Tibial nerve (tissue), 4 donors: ENCODE measurements at places on chromosomes 16 and 17. TPM values are rescaled to one million over a fixed set of nuclear protein-coding genes. Genes with fewer than 3 reads are reported as not detected.

Gene TBC1D3C
- not detected for total RNA-seq

Gene FAM171A2
- total RNA-seq = 4.9 TPM

Gene TMC7
- total RNA-seq = 3.3 TPM

Gene ABCA3
- total RNA-seq = 14.9 TPM

Gene NXPH3
- total RNA-seq = 15.9 TPM

Gene CACNG1
- total RNA-seq = not detected

Gene IL21R
- not detected for total RNA-seq

Gene C1QTNF8
- total RNA-seq = not detected

Gene CRK
- 70.6 TPM for total RNA-seq

Gene NPIPB9
- 15.9 TPM for total RNA-seq

Gene SLC46A1
- total RNA-seq = 5.0 TPM

Gene SLFN13
- 2.3 TPM for total RNA-seq

Gene RPRML
- total RNA-seq = not detected

Gene UQCRC2
- total RNA-seq = 110 TPM

Gene GGA2
- 34.8 TPM for total RNA-seq
